ENCODE measurements at places on chromosomes 1 and 21.
A peak's percentile ranks its signal among the peaks of the same experiment; 100 is the strongest.

- DNase-seq: no peak
Observed at GRCh38 chr1:246609632-246610031, 43.4 kb downstream of the CNST start.

DNA sequence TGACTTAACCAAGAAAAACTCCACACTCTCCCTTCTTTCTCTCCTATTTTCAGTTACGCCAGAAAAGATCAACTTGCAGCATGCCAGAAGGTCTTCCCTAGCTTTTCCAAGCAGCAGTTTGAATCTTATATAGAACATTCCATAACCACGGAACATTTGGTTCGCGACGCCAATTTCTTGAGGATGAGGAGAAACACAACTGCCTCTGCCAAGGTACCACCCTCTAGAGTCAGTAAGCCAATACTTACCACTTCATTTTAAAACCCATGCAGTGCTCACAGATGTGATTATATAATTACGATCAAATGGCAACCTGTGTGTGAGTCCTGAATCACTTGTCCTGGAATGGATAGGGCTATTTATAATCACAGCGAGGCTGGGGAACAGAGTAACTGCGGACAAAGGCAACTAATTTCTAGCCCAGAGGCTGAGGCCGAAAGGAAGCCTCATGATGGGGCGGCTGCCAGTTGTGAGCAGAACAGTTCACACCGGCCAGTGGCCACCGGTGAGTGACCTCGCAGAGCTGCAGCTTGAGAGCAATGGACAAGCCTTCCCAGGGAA lies 43.2 kb upstream of the BACE2 start:
- DNase-seq: no peak

- no peak for DNase-seq
Observed at GRCh38 chr1:153308540-153308939, 4.2 kb downstream of the PGLYRP3 start.

GRCh38 chr1:211623515-211623914 lies 44.6 kb upstream of the SLC30A1 start:
- DNase-seq: no peak

- DNase-seq: no peak
Observed at GRCh38 chr1:69294171-69294570, 273.6 kb upstream of the LRRC7 start.

GRCh38 chr1:16088351-16088911 lies 15.0 kb upstream of the FAM131C start:
- no peak for DNase-seq

- DNase-seq: no peak
Observed at GRCh38 chr1:17912491-17912890, 157.4 kb downstream of the ACTL8 start.

- no peak for DNase-seq
Observed at GRCh38 chr1:116325922-116326321, 47.1 kb upstream of the ATP1A1 start.

GRCh38 chr1:243568793-243569192 lies 281.2 kb downstream of the AKT3 start:
- no peak for DNase-seq

- no peak for DNase-seq
Observed at GRCh38 chr1:62144238-62144831, 50.3 kb upstream of the L1TD1 start.

- no peak for DNase-seq
Observed at GRCh38 chr1:62271948-62272728, 47.1 kb downstream of the KANK4 start.

DNA sequence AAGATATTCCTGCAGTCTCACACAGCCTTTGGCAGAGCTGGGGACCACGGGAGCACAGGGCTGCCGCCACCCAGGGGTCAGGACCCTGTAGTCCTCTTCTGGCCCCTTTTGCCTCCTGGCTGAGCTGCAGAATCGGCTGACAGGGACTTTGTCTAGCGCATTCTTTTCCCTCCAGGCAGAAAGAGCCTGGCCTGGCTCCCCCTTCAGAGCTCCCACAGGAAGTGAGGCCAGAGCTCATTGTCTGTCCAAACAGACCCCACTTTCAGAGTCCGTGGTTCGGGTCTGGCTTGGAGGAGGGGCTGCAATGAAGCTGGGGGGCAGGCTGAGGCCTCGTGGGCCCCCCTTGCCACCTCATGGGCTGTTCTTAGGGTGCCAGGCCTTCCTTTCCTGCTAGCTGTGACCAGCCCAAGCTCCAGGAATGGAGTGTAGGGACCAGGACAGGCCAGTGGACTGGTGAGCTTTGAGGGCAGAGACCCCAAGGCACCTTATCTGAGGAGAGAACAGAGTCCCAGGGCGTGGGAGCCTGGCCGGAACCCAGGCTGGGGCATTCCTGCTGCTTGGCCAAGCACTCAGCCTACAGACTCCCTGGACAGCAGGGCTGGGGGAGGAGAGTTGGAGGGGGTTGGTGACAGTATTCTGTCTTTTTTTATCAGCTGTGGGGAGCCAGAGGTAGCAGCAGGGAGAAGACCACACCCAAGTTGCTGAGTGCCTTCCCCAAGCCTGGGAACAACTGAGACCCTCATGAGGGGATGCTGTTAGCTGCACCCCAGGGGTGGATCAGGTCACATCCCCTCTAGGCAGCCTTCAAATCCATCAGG lies 4.7 kb downstream of the CELSR2 start:
- no peak for DNase-seq

DNA sequence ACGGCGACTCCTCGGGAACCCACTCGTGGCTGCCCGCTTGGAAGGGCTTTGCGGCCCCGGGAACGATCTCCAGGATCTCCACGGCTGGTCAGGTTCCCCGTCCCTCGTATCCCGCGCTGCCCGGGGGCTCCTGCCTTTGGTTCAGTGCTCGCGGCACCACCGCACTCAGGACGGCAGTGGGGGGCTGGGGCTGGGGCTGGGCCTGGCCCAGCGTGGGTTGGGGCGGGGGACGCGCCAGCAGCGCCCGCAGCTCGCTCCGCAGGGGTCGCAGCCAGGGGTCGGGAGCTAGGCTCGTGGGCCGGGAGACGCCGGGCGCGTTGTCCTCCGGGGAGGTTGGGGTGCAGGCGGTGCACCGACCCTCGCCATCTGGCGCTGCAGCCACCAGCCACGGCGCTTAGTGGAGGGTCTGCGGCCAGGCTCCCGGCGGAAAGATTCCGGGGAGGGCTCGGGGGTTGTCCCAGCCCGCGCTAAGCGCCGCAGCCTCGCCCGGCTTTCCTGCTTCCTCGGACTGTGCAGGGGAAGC lies 8.9 kb downstream of the SIM2 start:
- no peak for DNase-seq

- peak; percentile 28 for DNase-seq
Observed at GRCh38 chr1:52552236-52552504, 722 bp downstream of the TUT4 start.

- peak; percentile 6 for DNase-seq
Observed at GRCh38 chr1:110554871-110555801, 36.2 kb upstream of the KCNA10 start.

GRCh38 chr1:115782571-115783281 lies 14.2 kb upstream of the CASQ2 start:
- no peak for DNase-seq

DNA sequence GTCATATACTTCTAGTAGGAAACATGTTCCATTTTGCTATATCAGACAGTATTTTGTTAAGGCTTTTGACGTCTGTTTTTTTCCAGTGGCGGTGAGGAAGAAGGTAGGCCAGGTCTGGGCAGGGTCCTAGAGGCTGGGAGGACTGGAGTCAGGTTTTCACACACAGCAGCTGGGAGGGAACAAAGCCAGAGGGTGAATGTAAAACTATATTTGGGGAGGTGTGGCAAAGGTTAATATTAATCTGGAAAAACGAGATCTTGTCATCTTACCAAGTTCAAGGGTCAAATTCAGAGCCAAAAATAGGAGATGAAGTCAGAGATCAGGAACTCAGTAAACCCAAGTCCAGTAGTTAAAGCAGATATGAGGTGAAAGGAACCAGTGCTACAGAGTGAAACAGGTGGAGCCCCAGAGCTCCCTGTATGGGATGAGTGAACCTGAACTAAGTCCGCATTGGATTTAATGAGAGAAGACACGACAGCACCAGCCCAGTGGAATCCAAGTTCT lies 10.7 kb upstream of the OTUD7B start:
- DNase-seq: no peak

GRCh38 chr1:18565321-18565720 lies 65.3 kb upstream of the PAX7 start:
- no peak for DNase-seq

- DNase-seq: no peak
Observed at GRCh38 chr1:172653015-172653709, 5.7 kb upstream of the FASLG start.

- no peak for DNase-seq
Observed at GRCh38 chr1:189821833-189822232, 655.8 kb downstream of the BRINP3 start.

GRCh38 chr1:18064534-18064933 lies 43.1 kb upstream of the IGSF21 start:
- DNase-seq: no peak

- no peak for DNase-seq
Observed at GRCh38 chr1:172906778-172907592, 143.8 kb downstream of the TNFSF18 start.
